ENCODE measurements at places on chromosomes 6 and 20. TPM values are rescaled to one million over a fixed set of nuclear protein-coding genes. Genes with fewer than 3 reads are reported as not detected.

GRCh38 chr6:79946272-79947190 lies 822 bp downstream of the ELOVL4 start:
- DNase-seq: no peak

LCA5 gene
- total RNA-seq: 3.3 TPM

PRPH2 gene
- total RNA-seq: 0.15 TPM

DNA sequence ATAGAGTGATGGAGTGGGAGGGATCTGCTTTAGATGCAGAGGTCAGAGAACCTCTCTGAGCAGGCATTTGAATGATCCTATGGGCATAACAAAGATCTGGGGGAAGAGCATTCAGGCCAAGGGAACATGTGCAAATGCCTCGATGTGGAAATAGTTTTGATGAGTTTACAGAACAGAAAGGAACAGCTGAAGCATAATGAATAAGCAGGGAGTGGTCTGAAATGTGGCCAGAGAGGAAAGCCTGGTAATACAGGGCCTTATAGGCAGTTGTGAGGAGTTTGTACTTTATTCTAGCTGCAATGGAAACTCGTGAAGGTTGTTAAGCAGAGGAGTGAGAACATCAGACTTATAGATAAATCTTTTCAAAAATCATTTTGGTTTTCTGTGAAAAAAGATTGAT lies 33.0 kb upstream of the ME1 start:
- DNase-seq: no peak

GRCh38 chr6:132715204-132715603 lies 1.3 kb upstream of the VNN1 start:
- no peak for DNase-seq

GRCh38 chr6:46116289-46116688 lies 13.5 kb upstream of the ENPP4 start:
- no peak for DNase-seq

JAG1 gene
- total RNA-seq: 104 TPM

DNA sequence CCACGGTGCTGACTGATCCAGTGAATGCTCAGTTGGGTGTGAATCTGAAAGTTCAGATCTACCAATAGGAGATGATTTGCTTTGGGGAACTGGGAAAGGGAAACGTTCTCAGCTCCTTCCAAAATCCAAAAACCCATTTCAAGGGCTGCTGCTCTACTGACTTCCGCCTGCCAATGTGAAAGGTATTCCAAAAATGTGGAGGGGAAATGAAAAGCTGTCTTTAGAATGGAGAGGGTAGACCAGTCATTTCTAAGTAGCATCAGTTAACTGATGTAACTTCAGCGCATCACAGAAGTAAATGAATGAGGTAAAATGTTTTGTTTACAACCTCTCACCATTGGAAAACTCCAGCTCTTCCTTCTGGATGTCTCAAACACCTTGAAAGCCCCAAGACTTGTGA lies 19.6 kb upstream of the EYA2 start:
- no peak for DNase-seq

GRCh38 chr20:25491446-25492038 lies 84.1 kb downstream of the GINS1 start:
- DNase-seq: no peak

DNA sequence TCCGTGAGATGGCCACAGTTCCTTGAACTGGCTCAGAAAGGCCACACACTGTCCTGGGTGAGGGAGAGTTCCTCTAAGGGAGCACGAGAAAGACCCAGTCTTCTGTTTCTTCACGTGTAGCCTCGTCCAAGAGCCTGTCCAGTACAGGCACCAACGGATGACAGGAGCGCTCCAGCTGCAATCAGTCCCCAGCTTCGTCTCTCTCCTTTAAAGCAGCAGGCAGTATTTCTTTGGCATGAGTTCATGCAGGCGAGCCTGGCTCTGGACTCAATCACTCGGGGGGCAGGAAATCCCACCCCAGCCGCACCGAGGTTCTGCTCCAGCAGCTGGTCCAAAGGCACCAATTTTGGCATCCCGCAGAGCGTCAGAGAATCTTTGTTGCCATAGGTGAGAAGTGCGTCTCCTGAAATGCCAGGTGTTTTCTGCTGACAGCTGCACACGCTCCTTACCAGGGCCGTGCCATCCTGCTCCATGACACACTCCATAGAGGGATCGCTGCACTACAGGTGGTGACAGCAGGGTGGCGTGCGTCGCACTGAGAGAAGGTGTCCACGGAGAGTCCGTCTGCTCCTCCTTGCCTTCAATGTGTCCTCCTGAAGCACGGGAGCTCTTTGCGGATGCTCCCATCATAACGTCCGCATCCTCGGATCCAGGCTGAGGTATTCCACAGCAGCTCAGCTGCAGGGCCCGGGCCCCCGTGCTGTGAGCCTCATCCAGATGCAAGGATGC lies 59.6 kb upstream of the AFDN start:
- no peak for DNase-seq

RIMS4 gene
- total RNA-seq: not detected
